ENCODE measurements at places on chromosomes 13 and 19.

DNA sequence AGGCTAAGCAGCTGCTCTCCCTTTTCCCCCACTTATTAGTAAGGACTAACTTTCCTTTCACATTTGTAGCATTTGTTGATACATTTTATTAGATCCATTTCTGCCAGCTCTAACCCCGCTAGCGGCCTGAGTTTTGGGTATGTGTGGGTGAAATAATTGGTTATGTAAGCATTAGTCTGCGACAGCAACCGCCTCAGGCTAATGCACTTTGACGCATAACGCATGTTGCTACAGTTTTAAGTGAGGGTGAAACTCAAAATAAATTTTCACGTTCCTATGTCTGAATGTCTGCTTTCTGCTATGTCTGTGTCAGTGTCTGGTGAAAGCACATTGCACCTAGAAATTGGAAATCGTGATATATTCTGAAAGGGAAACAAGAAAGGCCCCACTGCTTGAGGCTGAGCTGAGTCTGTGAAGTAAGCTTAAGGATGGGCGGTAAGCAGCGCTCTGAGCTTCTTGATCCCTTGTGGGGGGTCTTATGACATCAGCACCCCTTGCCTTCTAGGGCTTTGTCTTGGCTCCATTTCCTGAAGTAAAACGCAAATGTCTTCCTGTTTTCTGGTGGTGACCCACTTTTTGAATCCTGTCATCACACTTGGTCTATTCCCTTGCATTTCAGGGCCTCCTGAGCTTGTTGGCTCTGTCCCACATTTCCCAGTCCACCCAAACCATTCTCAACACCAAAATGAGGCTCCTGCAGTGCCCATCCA is 648.3 kb upstream of the ARGLU1 start:
- no peak for DNase-seq

- DNase-seq: no peak
These were observed 671 bp upstream of the SLC46A3 start for GRCh38 chr13:28719227-28720055.

DNA sequence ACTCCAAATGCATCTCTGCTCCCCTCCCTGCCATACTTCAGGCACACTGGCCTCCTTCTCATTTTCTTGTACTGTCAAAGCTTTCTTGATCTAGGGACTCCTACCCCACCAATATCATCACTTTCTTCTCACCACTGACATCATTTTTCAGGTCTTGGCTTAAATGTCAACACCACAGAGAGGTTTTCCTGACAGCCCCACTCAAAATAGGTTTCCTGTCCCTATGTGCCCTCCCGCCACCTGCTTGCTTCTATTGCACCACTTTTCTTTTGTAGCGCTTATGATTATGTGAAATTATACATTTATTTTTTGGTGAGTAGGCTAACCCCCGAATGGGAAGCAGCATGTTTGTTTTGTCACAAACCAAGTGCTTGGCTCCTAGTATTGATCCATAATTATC is 164.6 kb downstream of the NDFIP2 start:
- no peak for DNase-seq

GRCh38 chr19:45419396-45419795 is 4.3 kb downstream of the ERCC1 start:
- no peak for DNase-seq

DNA sequence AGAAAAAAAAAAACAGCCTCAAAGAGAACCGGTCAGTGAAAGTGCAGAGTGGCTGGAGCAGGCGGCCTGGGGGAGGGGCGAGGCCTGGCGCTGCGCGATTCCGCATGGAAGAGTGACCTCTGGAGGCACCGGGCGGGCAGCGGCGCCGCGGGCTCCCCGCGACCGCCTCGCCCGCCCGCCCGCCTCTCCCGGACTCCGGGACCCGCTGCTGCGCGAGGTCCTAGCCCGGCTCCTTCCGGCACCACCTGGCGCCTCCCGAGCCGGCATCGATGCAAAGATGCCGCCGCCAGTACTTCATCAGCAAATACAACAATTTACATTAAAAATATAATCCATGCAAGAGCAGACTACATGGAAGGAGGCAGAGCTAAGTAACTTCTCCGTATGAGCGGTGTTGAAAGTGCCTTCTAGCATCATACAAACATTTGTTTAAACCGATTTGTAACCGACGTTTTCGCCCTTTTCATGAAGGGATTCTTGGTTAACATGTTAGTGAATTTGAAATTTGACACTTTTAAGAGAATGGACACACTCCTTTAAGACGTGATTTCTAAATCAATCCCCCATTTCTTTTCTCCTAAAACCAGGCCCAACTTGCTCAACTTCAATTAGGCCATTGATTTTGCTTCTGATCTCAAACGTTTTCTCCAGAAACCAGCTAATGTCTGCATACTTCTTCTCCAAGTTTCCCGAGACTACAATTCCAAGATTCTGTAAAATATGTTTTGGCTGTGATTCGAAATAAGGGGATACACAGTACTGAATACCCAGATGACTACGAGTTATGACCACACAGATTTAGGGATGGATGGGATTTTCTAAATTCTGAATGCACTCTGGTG is 2.1 kb downstream of the EFNB2 start:
- DNase-seq: no peak

DNA sequence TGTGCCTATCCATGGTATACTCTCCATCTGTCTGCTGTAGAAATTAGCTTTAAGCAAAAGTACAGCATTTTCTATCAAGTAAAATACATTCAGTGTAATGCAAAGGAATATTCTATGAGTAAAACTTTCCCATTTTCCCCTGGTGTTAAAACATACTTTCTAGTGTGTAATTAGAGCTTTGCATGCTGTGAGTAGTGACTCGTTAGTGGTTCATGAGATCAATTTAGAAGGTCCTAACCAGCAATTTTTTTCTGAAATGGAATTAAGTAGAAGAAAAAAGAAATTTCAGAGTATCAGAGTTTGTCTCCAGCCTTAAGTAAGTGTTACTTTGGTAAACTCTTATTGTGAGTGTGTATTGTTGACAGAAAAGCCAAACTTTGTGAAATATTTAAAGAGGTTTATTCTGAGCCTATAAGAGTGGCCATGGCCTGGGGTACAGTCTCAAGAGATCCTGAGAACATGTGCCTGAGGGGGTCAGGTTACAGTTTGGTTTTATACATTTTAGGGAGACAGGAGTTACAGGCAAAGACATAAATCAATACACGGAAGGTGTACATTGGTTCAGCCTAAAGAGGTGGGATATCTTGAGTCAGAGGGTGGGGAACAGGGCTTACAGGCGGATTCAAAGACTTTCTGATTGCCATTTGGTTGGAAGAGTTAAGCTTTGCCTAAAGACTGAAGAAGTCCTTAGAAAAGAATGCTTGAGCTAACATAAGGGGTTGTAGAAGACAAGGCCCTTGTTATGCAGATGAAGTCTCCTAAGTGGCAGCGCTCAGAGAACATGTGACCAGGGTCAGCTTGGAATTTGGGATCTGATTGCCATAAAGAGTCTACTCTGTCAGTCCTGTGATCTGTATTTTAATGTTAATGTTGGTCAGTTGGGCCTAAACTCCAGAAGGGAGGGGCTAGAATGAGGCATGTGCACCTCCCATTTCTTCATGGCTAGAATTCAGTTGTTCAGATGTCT is 25.5 kb downstream of the FAM187B start:
- DNase-seq: no peak

GRCh38 chr13:27510082-27510481 is 59.7 kb upstream of the MTIF3 start:
- DNase-seq: no peak

DNA sequence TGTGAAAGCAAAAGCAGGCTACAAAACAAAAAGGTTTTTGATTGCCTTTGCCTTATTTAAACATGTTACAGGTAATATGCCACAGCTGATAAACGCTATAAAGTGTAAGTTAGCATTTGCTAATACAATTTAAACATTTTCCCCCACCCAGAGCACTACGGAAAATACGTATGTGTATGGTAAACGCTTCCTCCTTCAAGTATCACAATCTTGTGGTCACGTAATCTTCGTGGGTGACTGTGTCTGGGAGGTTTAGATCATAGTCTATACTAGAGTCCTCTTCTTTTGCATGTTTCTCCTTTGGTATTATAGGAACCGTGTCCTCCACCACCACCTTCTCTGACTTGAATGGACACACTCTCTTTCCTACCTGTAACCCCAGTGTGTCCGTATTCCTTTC is 38.1 kb upstream of the POSTN start:
- DNase-seq: no peak

GRCh38 chr19:4523306-4524110 is 5.2 kb upstream of the PLIN4 start:
- no peak for DNase-seq

- no peak for DNase-seq
These were observed 6.7 kb downstream of the COL4A1 start for GRCh38 chr13:110300090-110300815.
